ENCODE measurements at places on chromosomes 16 and 17.
A peak's percentile ranks its signal among the peaks of the same experiment; 100 is the strongest.

- no peak for DNase-seq
Measured at GRCh38 chr16:78832100-78832499, 732.6 kb downstream of the WWOX start.

DNA sequence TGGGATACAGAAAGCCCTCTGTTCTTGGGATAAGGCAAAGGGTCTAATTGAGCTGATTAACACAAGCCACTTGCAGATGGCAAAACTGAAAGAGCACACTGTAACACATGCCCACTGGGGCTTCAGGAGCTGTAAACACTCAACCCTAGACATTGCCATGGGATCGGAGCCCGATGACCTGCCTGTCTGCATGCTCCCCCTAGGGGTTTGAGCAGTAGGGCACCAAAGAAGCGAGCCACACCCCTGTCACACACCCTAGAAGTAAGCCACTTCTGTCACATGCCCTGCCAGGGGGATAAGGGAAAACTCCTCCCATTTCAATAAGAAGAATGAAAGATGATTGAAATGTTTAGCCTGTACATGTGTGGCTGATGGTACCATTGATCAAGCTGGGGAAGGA, 81.3 kb upstream of the IRX6 start:
- DNase-seq: no peak

GRCh38 chr16:56048425-56049105, 142.7 kb upstream of the GNAO1 start:
- no peak for DNase-seq

DNA sequence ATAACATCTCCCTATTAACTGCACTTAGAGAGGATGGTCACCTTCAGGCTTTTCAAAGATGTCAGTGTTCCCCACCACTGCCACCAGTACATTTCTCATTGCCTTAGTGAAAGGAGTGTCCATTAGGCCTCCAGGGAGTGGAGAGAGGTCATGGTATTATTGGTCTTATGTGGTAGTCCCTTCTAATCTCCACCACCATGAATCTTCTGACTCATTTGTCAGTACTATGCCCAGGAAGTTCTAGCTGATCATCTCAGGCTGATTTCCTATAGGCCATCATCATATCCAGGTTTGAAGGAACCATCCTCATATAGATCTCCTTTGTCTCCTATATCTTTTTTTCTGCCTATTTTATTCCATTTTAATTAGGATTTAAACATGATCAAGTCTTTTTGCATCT, 221.5 kb downstream of the CYB561 start:
- no peak for DNase-seq

GRCh38 chr16:74561626-74562025, 45.3 kb downstream of the GLG1 start:
- no peak for DNase-seq

- no peak for DNase-seq
Measured at GRCh38 chr17:39841134-39841683, 22.9 kb downstream of the IKZF3 start.

DNA sequence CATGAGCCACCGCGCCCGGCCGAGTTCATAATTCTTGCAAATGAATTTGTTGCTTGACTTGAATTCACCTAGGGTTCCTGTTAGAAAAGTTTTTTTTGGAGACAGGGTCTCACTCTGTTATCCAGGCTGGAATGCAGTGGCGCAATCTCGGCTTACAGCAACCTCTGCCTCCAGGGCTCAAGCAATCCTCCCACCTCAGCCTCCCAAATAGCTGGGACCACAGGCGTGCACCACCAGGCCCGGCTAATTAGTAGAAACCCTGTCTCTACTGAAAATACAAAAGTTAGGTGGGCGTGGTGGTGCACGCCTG, 99.8 kb downstream of the MYH11 start:
- DNase-seq: no peak

DNA sequence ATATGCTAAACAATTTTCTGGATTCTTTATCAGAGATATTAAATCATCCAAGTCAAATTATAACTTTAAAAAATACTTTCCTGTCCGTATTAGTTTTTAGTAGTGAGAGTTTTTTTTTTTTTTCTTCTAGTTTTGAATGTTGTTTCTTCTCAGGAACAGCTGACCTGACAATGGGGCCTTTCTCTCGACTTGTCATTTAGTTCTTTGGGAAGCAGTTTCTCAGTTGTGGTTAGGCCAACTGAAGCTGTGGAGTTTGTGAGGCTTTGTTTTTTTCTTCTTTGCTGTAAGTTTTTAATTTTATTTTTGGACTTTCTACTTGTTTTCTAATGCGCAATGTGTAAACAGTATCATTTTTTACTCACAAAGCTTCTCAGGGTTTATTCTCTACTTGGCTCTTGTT, 140.8 kb downstream of the FTO start:
- no peak for DNase-seq

GRCh38 chr17:37827905-37828650, 83.2 kb upstream of the HNF1B start:
- no peak for DNase-seq

DNA sequence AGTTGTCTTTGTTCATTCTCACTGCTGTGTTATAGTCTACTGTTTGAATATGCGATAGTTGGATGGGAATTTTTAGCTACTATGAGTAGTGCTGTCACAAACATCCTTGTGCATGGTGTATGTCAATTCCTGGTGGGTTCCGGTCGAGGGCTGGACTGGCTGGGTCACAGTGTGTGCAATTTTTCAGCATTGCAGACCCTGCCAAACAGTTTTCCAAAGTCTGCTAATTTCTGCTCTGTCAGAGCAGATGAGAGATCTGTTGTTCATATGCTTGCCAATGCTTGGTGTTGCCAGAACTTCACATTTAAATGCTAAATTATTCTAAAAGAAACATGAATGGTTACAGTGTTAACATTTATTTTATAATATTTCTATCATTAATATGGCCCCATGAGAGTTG, 3.6 kb upstream of the C16orf96 start:
- no peak for DNase-seq

GRCh38 chr17:66965801-66966262, 1.3 kb downstream of the CACNG4 start:
- peak; percentile 20 for DNase-seq

DNA sequence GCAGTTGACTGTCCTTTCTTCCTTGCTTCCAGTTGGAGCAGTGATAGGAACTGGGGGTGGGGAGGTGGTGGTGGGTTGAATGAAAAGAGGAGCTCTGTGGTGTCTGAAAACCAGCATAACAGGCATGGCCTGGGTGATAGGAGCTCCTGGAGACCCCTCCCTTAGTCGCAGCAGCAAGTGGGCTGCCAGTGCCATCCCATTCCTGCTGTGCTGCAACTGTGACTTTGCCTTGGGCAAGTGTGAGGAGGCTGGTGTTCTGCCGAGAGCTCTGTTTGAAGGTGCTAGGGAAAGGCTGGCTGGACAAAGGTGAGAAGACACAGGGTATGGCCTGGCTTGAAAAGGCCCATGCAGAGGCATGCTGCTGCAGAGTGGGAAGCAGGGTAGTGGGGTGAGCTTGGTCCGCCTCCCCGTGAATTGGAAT, 2.7 kb upstream of the CDK5R1 start:
- DNase-seq: no peak

- peak; percentile 31 for DNase-seq
Measured at GRCh38 chr17:3900646-3901045, 7.8 kb upstream of the CAMKK1 start.

- no peak for DNase-seq
Measured at GRCh38 chr17:81509972-81510784, 2.4 kb downstream of the ACTG1 start.

GRCh38 chr17:64160378-64160777, 30.4 kb upstream of the ERN1 start:
- no peak for DNase-seq

DNA sequence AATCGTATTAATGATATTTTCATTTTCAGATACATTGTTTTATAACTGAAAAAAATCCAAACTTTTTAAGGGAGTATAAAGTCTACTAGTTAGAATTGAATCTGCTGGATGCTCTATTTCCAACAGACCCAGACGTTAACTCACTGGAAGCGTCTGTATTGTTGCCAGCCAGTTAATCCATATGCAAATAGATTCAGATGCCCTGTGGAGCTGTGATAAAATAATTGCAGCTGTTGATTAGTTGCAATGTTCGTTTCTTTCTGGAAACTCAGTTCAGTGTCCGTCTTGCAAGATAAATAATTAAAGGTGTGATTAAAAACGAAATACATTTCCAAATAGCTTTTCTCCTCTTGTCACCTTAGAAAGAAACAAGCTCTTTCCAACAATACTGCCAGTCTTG, 5.1 kb upstream of the GNA13 start:
- no peak for DNase-seq

DNA sequence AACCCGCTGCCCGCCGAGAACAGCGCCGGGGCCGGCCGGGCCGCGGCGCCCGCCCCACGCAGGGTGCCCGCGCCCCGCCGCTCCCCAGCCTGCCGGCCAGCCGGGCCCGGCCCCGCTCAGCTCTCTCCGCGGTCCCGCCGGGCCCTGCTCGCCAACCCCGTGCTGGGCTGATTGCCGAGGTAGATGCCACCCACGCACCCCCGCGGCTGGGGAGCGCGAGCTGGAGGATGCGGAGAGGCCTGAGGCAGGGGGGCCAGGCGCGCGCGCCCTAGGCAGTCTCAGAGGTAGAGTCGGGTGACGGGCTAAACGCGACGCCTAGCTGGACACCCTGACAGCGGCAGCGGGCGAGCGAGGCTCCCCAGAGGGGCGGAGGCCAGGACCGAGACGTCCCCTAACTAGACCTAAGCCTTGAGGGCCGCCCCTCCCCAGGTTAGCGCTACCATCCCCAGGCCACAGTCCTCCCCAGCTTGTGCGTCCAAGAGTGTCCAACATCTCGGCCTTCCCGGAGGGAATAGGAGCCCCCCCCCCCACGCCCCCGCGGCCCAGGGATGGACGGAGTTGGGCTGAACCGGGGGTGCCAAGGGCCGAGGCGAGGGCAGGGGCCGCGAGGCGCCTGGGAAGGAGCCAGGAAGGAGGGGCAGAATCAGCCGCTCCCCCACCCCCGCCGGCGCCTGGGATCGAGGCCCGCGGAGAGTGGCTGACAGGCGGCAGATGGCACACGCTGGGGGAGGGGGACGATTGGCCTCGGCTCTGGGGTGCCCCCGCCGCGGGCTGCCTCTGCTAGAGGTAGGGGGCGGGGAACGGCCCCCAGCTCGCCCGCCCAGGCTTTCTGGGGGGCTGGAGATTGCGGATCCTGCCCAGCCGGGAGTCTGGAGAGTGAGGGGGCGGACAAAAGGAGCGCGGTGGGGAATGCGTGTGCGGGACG, 2.5 kb upstream of the ZNF423 start:
- DNase-seq: peak; percentile 64

- DNase-seq: no peak
Measured at GRCh38 chr17:59527325-59527917, 38.0 kb upstream of the DHX40 start.

DNA sequence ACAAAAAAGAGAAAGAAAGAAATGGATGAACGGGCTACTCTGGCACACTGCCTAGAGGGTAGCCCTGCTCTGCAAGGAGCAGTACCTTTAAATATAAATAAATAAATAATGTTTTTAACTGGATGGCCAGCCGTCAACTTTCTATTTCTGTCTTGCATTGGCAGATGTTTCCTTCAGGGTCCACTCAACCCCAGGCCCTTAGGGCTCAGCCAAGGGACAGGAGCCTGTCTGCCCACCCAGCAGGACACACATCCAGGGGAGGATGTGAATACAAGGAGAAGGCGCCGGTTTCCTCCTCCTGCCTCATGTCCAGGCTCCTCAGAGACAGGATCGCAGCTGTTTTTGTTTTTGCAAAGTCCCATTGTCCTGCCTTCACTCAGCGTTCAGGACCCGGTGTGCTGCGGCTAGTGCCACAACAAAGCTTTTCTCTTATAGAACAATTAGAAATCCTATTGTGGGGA, 22.6 kb downstream of the TTYH2 start:
- DNase-seq: no peak

GRCh38 chr17:80703142-80703478, 158.5 kb downstream of the RPTOR start:
- DNase-seq: no peak

GRCh38 chr17:78368348-78368747, 8.5 kb upstream of the SOCS3 start:
- DNase-seq: no peak

DNA sequence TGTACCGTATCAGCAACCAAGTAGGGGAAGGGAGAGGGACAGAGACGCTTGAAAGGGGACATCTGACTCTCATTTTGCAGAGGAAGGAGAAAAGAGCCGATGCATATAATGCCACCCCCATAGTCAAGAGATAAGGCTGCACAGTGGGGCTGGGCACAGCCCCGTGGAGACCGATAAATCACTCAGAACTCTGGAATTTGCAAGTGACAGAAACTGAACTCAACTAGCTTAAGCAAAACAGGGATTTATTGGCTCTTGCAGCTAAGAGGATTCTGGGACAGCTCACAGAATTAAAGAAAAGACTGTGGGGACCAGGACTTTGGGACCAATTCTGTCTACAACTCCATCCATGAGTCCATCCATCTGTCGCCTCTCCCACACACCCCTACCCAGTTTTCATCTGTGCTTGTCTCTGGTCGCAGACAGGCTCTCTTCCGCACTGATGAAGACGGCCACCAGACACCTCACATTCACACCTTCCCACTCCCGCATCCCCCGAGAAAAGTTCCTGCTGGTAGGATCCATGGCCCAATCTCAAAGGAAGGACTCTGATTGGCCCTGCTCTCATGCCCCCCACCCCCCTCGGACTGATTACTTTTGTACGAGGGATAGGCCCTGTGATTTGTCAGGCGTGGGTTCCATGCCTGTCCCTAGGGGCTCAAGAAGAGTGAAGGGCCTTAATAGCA, 105.9 kb upstream of the RPL38 start:
- no peak for DNase-seq

DNA sequence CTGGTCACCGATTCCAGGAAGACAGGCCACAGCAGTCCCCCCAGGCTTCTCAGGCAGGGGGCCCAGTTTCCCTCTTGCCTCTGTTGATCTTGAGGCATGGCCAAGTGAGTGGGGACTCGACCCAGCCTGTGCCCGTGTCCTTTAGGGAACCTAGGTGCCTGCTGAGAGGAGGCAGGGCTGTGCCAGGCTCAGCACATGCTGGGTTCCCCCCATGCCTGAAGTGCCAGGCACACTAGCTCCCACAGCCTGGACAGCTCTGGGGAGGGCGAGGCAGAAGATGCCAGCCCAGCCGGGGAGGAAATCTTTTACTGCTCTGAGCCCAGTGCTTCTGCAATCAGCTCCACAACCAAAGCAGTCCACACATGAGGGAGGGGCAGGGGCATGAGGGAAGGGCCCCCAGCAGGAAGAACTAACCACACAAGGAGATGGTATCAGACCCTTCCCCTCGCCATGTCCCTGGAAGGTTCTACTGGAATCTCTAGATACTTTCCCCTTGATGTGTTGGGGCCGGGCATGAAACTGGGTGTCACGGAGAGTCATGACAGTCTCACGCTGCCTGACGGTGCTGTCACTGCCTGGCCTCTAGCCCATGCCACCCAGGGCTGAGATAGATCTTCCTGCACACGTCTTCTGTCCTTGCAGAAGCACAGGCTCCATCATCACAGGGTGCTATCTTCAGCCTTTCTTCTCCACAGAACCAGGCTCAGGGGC, 25.5 kb downstream of the MYO18A start:
- DNase-seq: no peak

GRCh38 chr16:9778849-9779248, 403.4 kb downstream of the GRIN2A start:
- no peak for DNase-seq

GRCh38 chr17:51721730-51722129, 436.8 kb downstream of the CA10 start:
- DNase-seq: no peak

Data from body of pancreas (tissue), 4 donors.